ENCODE measurements at places on chromosomes 4 and X.

- DNase-seq, result no peak
Measured at GRCh38 chr4:153816542-153816941, 27.7 kb upstream of the SFRP2 start.

GRCh38 chr4:15233264-15233597, 194.6 kb upstream of the C1QTNF7 start:
- no peak for DNase-seq

- DNase-seq, result no peak
Measured at GRCh38 chr4:12875640-12876243, 608.4 kb downstream of the RAB28 start.

- DNase-seq, result no peak
Measured at GRCh38 chr4:98671131-98671530, 12.7 kb upstream of the TSPAN5 start.

DNA sequence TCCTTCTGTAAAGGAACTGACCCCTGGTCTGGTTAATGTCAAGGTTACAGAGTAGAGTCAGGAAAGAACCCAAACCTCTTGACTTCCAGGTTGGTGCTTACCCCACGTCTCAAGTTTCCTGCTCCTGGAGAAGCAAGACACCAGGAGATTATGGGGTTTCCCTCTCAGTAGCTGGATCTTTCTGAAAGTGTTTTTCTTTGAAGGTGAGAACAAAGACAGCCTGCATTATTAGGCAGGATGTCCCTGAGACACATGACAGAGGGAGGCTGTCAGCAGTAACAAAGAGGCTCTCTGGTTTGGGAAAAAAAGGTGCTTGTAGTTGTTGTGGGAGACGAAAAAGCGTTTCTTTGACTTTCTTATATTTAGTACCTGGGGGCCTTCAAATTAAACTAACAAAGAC, 44.7 kb upstream of the IGFBP7 start:
- DNase-seq, result no peak

- DNase-seq, result no peak
Measured at GRCh38 chrX:120562569-120562926, 1.8 kb upstream of the CUL4B start.

GRCh38 chr4:180391613-180392012, 1851.6 kb upstream of the TENM3 start:
- no peak for DNase-seq

GRCh38 chr4:139060591-139060990, 45.0 kb downstream of the NOCT start:
- no peak for DNase-seq

- no peak for DNase-seq
Measured at GRCh38 chr4:56641494-56642051, 39.5 kb downstream of the HOPX start.

- no peak for DNase-seq
Measured at GRCh38 chr4:38751341-38752010, 31.3 kb downstream of the TLR10 start.

DNA sequence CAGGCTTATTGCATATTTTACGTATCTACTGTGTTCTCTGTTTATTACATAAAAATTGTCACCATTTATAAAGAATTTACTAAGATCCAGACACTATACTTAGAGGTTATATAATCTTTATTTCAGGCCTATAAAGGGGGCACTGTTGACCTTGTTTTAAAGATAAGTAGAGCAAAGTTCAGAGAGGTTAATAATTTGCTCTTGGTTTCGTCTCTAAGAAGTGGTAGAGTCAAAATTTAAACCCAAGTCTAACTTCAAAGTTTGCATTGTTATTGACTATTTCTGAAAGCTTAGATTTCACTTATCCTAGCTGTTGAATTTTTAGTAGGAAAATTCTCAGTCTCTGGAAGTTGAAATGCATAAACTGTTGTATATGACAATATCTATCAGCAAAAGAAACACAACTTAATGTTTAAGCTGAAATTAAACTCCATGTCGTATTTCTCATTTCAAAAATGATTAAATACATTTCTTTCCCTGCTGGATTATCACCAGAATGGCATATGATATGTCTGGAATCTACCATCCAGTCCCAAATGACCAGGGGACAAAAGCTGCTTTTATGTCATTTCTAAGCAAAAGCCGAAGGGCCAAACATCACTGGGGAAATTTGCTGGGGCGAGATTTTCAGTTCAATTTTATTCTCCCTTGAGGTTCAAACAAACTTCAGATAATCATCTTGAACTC, 138.4 kb downstream of the SLC7A11 start:
- no peak for DNase-seq

- DNase-seq, result no peak
Measured at GRCh38 chr4:119679251-119679650, 50.6 kb upstream of the PDE5A start.

DNA sequence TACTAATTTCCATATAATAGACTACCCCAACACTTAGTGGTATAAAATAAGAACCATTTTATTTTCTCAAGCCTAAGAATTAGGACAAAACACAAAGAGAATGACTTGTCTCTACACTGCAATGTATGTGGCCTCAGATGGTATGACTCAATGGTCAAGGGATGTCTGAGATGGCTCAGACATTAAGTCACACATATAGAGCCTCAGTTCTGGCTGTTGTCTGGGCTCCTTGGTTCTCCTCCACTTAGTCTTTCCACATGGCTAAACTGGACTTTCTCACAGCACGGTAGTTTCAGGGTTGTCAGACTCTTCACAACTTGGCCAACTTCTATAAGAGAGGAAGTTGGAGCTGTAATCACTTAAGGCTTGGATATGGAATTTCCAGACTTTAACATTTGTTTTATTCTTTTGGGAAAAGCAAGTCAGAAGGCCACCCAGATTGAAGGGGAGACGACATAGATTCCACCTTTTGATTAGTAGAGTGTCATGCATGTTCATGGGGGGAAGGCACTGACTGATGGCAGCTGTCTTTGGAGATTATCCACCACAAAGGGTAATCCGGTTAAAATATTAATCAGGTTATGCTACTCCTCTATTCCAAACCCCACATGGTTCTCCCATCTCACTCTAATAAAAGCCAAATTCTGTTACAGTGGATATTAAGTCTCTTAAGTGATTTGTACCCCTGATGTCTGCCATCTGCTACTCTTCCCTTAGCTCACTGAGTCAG, 9.4 kb downstream of the IL15 start:
- no peak for DNase-seq

DNA sequence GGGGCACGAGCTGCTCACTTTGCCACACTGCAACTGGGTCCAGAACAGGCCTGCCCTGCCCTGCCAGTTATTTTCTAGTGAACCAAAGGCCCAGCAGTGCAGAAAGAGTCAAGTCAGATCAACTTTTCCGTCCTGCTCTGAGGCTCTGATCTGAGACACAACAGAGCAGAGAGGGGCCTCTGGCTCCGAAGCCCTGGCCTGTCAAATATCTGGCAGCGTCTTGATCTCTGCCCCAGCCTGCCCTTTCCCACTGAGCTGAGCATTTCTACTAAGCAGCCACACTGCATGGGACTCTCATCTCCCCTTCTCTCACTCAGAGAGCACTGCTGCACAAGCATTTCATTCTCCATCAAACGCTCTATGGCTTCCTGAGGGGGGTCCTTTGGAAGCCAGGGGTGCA, 11.8 kb downstream of the IGFBP7 start:
- no peak for DNase-seq

DNA sequence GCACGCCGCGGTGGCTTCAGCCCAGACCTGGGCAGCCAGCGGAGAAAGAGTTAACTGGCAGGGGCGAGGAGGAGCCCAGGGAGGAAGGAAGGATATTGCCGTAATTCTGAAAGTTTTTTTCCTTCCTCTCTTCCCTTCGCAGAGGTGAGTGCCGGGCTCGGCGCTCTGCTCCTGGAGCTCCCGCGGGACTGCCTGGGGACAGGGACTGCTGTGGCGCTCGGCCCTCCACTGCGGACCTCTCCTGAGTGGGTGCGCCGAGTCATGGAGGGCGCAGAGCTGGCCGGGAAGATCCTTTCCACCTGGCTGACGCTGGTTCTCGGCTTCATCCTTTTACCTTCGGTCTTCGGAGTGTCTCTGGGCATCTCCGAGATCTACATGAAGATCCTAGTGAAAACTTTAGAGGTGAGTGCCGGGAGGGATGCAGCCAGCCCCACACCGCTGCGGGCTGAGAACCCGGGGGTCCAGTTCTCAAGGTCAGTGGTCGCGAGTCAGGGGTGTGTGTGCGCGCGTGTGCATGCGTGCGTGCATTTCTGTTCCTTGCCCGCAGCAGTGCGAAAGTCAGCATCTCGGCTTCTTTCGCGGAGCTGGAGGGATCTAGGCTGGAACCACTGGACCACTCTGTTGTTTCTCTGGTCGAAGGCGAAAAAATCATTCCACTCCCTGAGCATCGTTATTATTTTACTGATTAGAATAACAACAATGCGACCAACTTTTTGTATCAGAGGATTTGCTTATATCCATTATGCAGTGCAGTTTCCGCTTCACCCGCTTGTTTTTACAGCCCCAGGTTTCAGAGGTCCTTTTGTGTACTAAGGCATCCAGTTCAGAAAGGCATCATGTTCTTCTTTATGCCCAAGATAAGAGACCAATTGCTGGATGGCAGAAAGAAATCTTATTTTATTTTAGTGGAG, 709 bp downstream of the GPAT3 start:
- no peak for DNase-seq

DNA sequence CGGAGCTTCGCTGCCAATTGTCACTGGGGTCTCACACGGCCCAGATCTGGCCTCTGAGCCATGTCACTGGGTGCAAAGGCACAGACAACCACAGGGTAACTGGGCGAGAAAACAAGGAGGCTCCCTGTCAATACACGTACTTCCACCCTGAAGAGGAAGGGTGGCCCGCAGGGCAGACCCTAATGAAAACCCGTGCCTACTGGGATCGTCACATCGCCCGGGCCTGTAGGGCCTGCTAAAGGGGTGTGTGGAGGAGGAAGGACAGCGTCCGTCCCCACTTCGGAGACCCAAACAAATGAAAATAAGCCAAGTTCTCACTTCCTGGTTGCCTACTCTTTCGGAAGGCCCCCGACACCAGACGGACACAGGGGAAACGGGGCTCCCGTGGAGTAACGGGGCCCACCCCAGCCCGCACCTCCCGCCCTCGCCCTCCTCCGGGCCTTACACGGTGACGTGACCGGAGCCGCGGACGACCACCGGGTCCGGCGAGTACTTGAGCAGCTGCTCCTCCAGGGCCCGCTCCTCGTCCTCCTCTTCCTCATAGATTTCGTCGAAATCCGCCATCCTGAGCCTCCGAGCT, 578 bp downstream of the CHIC2 start:
- DNase-seq, result no peak

DNA sequence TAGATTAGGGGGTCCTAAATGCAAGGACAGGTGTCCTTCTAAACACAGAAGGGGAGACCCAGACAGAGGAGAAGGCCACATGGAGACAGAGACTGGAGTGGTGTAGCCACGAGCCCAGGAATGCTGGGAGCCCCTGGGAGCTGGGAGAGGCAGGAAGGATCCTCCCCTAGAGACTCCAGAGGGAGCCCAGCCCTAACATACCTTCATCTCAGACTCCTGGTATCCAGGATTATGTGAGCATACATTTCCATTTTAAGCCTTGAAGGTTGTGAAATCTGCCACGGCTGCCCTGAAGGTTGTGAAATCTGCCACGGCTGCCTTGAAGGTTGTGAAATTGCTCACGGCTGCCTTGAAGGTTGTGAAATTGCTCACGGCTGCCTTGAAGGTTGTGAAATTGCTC, 148.4 kb downstream of the ASMT start:
- DNase-seq, result no peak

DNA sequence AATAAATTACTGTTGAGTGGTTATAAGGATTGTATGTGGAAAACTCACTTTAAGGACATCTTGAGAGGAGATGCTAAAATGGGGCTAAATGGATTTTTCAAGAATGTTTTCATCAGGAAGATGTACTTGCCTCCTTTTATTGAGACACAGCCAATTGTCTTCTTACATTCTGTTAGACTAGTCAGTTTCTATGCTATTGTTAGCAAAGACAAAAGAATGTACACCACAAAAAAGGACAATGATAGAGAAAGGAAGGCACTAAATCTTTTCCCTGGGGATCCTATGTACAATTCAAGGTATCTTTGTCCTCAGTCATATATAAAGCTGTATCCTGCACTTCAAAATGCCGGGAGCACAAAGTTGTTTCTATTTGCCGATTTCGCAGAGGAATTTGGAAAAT, 42.6 kb downstream of the TMA16 start:
- no peak for DNase-seq

GRCh38 chrX:99469439-99469838, 940.6 kb downstream of the PCDH19 start:
- DNase-seq, result no peak

DNA sequence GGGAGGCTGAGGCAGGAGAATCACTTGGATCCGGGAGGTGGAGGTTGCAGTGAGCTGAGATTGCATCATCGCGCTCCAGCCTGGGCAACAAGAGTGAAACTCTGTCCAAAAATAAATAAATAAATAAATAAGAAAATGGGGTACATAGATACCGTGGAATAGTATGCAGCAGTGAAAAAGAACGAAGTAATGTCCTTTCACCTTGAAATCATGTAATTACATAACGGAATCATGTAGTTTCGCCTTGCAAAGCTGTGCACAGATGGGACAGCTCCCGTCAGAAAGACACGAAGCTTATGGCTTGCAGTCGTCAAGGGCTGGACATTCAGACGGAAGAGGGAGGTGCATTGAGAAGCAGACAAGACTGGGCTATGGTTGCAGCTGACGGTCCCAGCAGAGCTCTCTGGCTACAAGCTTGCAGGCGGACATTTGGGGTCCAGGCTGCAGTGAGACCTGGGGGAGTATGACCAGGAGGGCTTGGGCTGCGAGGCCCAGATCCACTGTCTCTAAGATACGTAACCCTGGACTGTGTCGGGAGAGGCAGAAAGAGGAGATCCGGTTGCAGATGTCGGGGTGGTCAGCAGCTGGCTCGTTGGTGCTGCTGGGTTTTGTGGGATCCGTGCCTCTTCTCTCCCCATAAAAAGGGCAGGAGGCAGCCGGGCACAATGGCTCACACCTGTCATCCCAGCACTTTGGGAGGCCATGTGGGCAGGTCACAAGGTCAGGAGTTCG, 6.2 kb upstream of the P2RY8 start:
- no peak for DNase-seq

DNA sequence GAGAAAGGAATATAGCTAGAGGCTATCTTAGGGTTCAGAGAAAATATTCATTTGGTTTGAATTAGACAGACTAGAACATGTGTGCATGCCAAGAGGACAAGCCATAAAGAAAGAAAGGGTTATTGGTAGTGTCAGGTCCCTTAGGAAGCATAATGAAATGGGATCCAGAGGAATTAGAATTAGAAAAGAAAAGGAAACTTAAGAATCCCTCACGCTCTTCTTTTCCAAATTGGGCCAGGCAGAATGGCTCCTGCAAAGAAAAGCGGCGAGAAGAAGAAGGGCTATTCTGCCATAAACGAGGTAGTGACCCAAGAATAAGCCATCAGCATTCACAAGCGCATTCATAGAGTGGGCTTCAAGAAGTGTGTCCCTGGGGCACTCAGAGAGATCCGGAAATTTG, 4.9 kb upstream of the ABCG2 start:
- no peak for DNase-seq

Measured in urinary bladder (tissue), 4 donors.